ENCODE measurements at places on chromosomes 4 and X. TPM values are rescaled to one million over a fixed set of nuclear protein-coding genes. Genes with fewer than 3 reads are reported as not detected.

DNA sequence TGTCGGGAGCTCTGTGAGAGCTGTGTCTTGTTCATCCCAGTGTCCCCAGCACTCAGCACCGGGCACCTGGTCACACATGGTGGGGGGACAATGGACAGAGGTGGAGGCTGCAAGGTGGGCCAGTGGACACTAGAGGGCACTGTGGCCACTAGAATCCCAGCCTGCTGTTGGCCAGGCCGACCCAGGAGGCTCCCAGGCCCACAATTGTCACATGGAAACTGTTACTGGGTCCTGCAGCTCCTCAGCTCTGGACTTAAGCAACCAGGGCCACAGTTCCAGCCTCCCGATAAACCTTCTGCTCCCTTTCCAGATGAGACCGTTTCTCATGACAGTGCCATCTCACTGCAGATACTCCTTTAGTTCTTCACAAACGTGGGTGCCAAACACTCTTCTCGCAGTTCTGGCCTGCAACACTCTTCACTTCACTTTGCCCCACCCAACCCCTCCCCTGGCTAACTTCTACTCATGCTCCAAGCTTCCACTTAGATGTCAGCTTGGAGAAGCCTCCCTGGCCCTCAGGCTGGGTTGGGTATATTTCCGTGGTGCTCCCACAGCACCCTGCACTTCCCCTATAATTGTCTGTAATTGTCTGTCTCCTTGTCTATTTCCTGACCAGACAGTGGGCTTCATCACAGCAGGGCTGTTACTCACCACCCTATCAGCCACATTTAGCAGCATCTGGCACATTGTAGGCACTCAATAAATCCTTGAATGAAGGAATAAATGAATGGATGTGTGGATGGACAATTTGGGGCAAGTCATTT is 3.5 kb upstream of the IQSEC2 start:
- no peak overlapping the region for H3K4me3 ChIP-seq
- no peak for DNase-seq
- H3K36me3 ChIP-seq, result no peaks in the 10 kb centered on the region
- H3K4me1 ChIP-seq, result peaks cover 10% of the 10 kb centered on the region

The L1CAM gene
- 68.8 TPM for total RNA-seq

The PAGE2B gene
- total RNA-seq, result not detected

GRCh38 chrX:96224279-96224678 is 460.4 kb upstream of the DIAPH2 start:
- H3K27ac ChIP-seq, result no peak overlapping the region
- H3K4me1 ChIP-seq, result no peaks in the 10 kb centered on the region
- no peak for DNase-seq
- H3K36me3 ChIP-seq, result no peaks in the 10 kb centered on the region

- peaks cover 10% of the 10 kb centered on the region for H3K4me1 ChIP-seq
These were observed 472.5 kb downstream of the INPP4B start for GRCh38 chr4:142373610-142374009.

Data from PC-9 (cell line).